Cardiac septum (tissue), 1 donor: ENCODE measurements at places on chromosomes 12 and 14. TPM values are rescaled to one million over a fixed set of nuclear protein-coding genes. Genes with fewer than 3 reads are reported as not detected.

DNA sequence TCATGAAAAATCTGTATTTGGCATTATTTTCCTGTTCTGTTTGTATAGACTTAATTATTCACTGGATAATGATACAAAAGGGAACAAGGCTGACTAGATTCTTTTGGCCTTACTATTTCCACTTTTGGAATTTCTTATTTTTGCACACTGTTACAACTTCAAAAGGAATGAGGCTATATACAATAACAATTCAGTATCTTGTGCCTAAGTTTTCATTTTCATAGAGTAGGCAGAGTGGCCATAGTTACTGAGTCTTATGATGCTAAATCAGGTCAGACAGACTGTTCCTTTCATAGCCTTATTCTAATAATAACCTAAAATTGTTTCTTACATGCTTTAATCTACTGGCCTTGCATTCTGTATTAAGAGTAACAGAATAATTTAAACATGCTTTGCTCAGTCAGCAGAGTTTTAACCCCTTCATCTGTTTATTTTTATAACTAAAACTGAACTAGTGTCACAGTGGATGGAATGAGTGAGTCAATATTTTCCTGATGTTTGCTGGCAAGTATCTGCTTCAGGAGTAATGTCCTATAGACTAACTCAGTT lies 10.5 kb downstream of the TTC8 start:
- no peak for DNase-seq

Gene NUDT14
- total RNA-seq = 27.1 TPM

GRCh38 chr12:88577537-88577936 lies 2.7 kb downstream of the KITLG start:
- DNase-seq = no peak

DNA sequence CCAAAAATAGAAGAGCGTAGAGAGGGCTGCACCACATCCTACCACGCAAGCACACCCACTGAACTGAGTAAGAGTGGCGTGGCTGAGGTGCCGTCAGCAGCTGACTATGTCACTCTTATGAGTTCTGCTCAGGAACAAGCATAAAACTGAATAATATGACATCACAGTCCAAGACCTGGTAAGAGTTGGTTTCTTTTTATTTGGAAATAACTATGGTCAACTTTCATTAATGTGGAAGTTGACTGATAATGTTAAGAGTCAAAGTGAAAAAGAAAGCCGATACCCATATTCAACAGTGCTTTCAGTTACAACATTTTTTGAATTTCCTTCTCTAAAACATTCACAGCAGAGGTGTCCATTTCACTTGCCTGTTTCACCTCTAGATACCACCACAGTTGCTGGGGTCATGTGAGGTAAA lies 44.6 kb downstream of the GNS start:
- no peak for DNase-seq

GRCh38 chr12:92105676-92106075 lies 40.0 kb downstream of the BTG1 start:
- no peak for DNase-seq

GRCh38 chr12:122022393-122023338 lies 982 bp downstream of the BCL7A start:
- DNase-seq = no peak
